ENCODE measurements at places on chromosomes 1 and 21.

DNA sequence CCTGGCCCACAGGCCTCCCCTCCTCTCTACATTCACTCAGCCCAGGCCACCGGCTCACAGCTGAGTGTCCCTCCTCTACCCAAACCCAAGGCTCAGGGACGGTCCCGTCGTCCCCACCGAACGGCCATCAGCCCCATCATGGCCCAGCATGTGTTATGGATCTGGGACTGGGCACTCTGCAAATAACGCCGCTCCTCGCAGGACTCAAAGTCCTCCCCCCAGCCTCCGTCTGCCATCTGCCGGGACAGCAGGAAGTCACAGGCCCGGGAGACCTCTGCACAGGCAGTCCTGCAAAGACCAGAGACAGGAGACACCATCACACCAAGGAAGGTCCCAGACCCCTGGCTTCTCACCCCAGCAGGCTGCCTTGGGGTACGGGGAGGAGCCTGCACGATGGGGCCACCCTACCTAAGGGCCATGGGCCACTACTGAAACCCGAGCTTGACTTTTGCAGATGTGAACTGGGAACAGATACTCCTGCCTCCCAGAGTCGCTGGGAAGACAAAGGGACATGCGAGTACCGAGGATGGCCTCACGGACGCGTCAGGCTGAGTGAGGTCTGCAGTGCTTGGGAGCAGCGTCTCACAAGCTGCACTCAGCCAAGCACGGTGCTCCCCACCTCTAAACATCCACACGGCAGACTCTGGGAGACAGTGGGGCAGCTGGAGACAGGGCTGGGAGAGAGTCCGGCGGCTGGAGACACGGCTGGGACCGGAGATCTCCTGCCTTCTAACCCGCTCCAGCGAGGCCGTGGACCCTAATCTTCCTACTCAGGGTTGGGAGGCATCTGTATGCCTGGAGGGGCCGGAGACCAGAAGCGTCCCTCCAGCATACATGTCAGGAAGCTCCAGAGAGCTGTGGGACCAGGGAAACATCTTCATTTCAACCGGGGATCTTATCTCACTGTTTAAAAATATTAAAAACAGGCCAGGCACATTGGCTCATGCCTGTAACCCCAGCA, 10.4 kb upstream of the SPATC1L start:
- DNase-seq: no peak

DNA sequence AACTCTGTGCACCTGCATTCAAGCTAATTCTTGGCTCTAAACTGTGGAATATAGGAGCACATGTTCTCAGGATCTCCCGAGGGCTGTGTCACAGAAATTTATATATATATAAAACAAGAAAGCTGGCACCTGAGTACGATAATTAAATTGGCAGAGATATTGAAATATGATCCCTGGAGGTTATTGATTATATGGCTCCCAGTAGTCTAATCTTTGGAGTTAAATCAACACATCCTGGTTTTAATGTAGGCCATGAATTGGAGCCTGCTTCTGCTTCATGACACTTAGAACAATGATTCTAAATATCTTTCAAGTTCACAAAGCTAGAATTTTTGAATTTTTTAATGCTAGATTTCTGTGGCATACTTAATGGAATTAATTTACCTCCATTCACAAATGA, 84.3 kb downstream of the CTH start:
- DNase-seq: no peak

- DNase-seq: no peak
These were observed 7.2 kb downstream of the ATP1B1 start for GRCh38 chr1:169113613-169114119.

GRCh38 chr1:246093230-246093629, 413.8 kb downstream of the SMYD3 start:
- DNase-seq: no peak

DNA sequence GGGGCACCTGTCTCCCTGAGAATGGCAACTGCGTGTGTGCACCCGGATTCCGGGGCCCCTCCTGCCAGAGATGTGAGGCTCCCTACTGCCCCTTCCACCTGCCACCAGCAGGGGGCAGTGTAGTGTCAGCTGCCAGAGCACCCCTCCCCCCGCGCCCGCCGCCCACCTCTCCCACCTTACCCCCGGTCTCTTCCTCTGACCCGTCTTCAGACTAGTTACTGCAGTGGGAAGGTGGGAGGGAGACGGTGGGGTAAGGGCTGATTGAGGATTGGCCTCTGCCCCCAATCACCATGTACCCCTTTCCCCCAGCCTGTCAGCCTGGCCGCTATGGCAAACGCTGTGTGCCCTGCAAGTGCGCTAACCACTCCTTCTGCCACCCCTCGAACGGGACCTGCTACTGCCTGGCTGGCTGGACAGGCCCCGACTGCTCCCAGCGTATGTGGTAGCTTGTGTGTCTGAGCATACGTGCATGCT, 10.1 kb upstream of the LRRC71 start:
- peak; percentile 51 for DNase-seq

GRCh38 chr1:76543495-76543894, 323.8 kb upstream of the ST6GALNAC5 start:
- no peak for DNase-seq

DNA sequence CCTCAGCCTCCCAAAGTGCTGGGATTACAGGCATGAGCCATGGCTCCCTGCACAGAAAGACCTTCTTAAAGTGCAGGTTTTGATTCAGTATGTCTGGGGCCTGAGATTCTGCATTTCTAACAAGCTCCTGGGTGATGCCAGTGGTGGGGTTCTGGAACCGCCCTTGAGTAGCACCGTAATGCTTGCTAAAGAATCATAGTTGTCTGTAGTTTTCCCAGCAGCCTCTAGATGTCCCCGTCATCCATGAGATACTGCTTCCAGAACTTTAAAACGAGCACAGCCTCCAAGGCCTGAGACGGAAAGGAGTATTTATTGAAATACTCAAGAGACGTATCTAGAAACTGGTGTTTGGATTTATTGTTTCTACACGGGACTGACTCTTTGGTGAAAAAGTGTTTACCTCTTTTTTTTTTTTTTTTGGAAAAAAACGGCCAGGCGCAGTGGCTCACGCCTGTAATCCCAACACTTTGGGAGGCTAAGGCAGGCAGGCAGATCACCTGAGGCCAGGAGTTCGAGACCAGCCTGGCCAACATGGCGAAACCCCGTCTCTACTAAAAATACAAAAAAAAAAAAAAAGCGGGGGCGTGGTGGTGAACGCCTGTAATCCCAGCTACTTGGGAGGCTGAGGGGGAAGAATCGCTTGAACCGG, 2.6 kb upstream of the TOR3A start:
- DNase-seq: peak; percentile 69

GRCh38 chr1:64932962-64933295, 33.4 kb downstream of the JAK1 start:
- no peak for DNase-seq

- DNase-seq: no peak
These were observed 68.8 kb upstream of the DNAH14 start for GRCh38 chr1:224860488-224861338.

DNA sequence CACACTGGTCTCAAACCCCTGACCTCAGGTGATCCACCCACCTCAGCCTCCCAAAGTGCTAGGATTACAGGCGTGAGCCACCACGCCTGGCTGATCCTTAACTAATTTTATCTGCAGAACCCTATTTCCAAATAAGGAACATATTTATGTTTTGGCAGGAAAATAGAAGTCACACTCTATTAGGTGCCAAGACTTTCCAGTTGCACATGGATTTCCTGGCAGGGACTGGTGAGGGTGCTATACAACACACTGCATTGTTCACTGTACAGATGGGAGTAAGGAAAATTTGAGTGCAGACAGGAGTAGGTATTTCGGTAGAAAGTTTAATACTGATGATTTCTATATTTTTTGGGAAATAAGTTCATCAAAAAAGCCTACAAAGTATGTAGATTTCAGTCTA, 605.3 kb upstream of the B3GALT2 start:
- no peak for DNase-seq

- DNase-seq: no peak
These were observed 33.8 kb downstream of the OR10J1 start for GRCh38 chr1:159473335-159473734.

DNA sequence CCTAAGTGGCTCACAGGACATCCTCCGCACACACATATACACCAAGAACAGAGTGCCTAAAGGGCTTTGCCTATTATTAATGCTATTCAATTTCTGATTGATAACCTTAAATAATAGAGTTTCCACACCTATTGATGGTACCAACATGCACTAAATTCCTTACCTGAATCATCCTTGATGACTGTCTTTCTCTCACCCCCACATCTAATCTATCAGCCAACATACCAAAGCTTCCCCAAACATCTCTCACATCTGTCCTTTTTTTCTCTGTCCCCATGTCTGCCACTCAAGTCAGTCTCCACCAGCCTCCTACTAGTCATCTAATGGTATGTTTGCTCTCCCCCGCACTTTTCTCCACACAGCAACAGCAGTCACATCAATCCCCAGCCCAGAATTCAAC, 174.4 kb downstream of the DSCAM start:
- no peak for DNase-seq

Data from activated CD4-positive, alpha-beta T cell treated with anti-CD3 and anti-CD28 coated beads, Interleukin-2, amount 50 U/mL, for 16 hours (primary cell).